ENCODE measurements at places on chromosomes 16 and 17. TPM values are rescaled to one million over a fixed set of nuclear protein-coding genes. Genes with fewer than 3 reads are reported as not detected.

NGFR gene
- total RNA-seq: 0.21 TPM

TOP2A gene
- 301 TPM for total RNA-seq

SLC16A13 gene
- total RNA-seq: 10.4 TPM

CIITA gene
- 1.8 TPM for total RNA-seq

KRTAP3-1 gene
- not detected for total RNA-seq

ABI3 gene
- 19.7 TPM for total RNA-seq

- peak overlapping the region; percentile 86 for H3K27ac ChIP-seq
- DNase-seq: no peak
- peaks cover 60% of the 10 kb centered on the region for H3K36me3 ChIP-seq
- H3K4me1 ChIP-seq: peaks cover 51% of the 10 kb centered on the region
Measured at GRCh38 chr16:2753733-2754020, 1.2 kb downstream of the SRRM2 start.

DNA sequence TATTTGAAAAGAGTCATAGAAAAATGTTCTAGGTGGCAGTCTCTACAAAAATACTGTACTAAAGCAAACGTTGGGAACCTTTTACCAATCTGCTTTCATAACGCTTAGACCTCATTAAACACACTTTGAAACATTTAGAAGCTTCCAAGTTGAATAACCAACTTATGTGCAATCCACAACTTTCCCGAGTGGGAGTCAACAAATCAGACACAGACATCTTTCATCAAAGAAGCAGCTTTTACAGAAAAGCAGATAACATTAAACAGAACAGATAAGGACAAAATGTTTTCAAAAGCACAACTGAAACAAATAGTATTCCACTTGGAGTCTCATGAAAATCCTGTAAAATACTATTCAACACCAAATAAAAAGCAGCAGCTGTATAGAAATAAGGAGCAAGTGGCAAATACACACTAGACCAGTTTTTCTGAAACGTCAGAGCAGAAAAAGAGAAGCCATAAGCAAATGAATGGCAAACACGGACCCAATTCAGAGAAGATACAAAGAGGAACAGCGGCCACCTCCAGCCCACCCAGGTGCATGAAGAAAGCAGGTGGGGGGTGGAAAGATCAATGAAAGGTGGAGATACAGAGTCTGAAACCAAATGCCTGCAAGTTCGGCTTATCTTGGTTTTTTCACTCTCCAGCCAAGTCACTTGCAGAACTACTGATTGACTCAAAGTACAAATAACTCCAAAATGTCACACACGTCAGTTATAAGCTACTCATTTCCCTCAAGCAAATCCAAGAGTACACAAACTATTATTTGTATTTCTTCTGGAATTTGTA lies 18.4 kb upstream of the FBF1 start:
- H3K36me3 ChIP-seq: peaks cover 15% of the 10 kb centered on the region
- H3K27ac ChIP-seq: no peak overlapping the region
- no peaks in the 10 kb centered on the region for H3K27me3 ChIP-seq
- H3K4me3 ChIP-seq: no peak overlapping the region
- DNase-seq: no peak

- H3K27ac ChIP-seq: no peak overlapping the region
- no peak for DNase-seq
- H3K27me3 ChIP-seq: peaks cover 55% of the 10 kb centered on the region
- H3K4me3 ChIP-seq: no peak overlapping the region
Measured at GRCh38 chr17:74353446-74354060, 8.1 kb downstream of the BTBD17 start.

DNA sequence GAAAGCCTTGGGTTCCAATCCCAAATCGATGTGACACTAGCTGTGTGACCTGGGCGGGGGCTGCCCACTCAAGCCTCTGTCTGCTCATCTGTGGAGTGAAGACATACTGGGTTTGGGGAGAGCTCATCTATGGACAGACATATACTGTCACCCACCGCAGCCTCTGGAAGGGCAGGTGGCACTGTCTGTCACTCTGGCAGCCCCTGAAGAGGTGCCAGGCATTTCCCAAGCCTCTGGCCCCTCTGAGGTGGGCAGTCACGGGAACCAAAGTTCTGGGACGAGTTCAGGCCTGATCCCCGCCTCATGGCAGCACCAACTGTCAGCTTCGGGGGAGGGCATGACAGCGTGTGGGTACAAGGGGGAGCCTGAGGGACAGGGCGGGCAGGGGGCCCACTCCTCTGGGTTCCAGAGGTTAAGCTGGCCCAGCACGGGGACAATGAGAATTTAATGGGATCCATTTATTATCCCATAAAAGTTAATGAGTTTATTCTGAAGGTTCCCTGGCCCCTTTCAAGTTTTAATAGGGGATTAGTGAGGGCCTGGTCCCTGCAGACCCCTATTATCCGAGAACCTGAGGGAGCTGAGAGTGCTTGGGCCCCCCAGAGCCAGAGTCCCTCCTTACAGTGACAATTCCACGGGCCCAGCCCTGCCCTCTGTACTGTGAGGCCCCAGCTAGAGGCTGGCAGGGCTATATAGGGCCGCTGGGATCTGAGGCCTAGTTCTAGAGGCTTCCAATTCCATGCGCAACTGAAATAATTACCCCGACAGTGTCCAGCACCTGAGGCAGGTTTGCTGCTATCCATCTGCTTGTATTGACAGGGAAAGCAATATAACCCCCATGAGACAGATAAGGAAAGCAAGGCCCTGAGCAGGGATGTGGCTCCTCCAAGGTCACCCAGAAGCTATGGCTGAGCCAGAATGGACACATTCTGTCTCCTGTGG lies 18.8 kb downstream of the SEZ6 start:
- H3K27ac ChIP-seq: no peak overlapping the region
- no peak for DNase-seq
- peaks cover 17% of the 10 kb centered on the region for H3K4me1 ChIP-seq
- H3K4me3 ChIP-seq: no peak overlapping the region
- H3K36me3 ChIP-seq: no peaks in the 10 kb centered on the region

- H3K36me3 ChIP-seq: no peaks in the 10 kb centered on the region
- no peak for DNase-seq
- no peak overlapping the region for H3K27ac ChIP-seq
- peaks cover 3% of the 10 kb centered on the region for H3K4me1 ChIP-seq
- H3K27me3 ChIP-seq: peaks cover 31% of the 10 kb centered on the region
Measured at GRCh38 chr17:43952351-43952723, 1.4 kb downstream of the PYY start.

DNA sequence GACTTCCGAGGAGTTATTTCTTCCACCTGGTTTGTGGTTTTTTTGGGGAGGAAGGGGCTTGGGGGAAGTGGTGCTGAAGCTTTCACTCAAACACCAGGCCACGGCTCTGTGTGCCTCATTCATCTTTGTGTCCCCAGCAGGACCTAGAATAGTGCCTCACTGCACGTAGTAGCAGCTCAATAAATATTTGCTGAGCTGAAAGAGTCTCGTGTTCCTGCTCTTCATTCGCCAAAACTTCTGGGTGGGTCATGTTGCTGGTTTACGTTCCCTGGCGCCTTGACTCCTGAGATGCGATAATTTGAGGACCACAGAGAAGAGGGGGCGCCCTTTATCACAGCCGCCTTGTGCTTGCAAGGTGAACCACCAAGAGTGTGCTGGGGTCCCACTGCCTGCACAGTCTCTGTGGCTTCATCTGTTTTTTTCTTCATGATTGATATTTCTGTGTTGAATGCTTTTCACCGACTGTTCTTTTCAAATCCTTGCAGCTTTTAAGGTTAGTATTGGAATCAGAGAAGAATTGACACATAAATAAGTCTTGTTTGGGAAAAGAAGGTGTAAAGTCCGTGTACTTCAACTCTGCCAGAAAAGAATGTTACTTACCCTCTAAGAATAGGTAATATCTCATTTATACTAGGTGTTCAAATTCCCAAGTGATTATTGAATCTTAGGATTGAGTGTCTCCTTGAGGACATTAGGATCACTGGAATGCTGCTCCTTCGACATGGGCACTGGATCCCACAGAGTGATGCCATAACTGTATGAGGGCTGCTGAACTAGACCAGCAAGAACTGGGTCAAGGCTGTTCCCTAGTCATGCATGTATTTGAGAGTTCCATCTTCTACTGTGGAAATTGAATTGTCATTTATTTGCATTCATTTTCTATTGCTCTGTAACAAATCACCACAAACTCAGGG lies 92.7 kb upstream of the CLEC18A start:
- H3K36me3 ChIP-seq: peaks cover 7% of the 10 kb centered on the region
- H3K27ac ChIP-seq: no peak overlapping the region
- H3K4me3 ChIP-seq: no peak overlapping the region
- H3K4me1 ChIP-seq: no peaks in the 10 kb centered on the region
- no peaks in the 10 kb centered on the region for H3K27me3 ChIP-seq
- DNase-seq: no peak

GRCh38 chr17:76427501-76428231 lies 25.3 kb downstream of the UBE2O start:
- H3K27me3 ChIP-seq: no peaks in the 10 kb centered on the region
- H3K27ac ChIP-seq: no peak overlapping the region
- peaks cover 5% of the 10 kb centered on the region for H3K4me1 ChIP-seq
- H3K4me3 ChIP-seq: no peak overlapping the region
- no peak for DNase-seq

Measured in activated CD4-positive, alpha-beta memory T cell treated with anti-CD3 and anti-CD28 coated beads for 36 hours (primary cell).